ENCODE measurements at places on chromosomes 5 and 9.

GRCh38 chr9:86598411-86599239 is 244.4 kb upstream of the TUT7 start:
- peak overlapping the region; percentile 57 for H3K27ac ChIP-seq
- peak; percentile 46 for DNase-seq
- peaks cover 18% of the 10 kb centered on the region for H3K4me1 ChIP-seq
- peak overlapping the region; percentile 61 for H3K4me3 ChIP-seq

DNA sequence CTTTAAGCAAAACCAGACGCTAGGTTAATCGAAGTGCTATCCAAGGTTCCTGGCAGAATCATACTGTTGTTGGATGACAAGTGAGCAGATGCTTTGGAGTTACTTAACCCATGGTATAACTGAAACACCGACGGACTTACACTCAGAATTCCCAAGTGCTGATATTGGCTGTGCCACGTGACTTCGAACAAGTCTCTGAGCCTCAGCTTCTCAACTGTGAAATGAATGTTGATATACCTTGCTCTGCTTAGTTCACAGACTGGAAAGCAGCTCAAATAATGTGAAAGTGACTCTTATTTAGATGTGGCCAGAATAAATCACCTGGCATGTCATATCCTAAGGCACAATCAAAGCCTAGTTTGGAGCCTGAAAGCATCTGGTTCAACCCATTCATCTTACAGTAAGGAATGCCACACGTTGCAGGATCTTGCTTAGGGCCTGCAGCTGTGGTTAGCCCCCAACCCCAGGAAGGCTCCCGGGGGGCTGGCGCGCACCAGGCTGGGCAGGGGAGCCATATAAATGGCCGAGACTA is 759 bp downstream of the GEMIN5 start:
- no peak overlapping the region for H3K27ac ChIP-seq
- H3K36me3 ChIP-seq: peaks cover 34% of the 10 kb centered on the region
- peak overlapping the region; percentile 95 for H3K4me3 ChIP-seq
- peaks cover 4% of the 10 kb centered on the region for H3K4me1 ChIP-seq

DNA sequence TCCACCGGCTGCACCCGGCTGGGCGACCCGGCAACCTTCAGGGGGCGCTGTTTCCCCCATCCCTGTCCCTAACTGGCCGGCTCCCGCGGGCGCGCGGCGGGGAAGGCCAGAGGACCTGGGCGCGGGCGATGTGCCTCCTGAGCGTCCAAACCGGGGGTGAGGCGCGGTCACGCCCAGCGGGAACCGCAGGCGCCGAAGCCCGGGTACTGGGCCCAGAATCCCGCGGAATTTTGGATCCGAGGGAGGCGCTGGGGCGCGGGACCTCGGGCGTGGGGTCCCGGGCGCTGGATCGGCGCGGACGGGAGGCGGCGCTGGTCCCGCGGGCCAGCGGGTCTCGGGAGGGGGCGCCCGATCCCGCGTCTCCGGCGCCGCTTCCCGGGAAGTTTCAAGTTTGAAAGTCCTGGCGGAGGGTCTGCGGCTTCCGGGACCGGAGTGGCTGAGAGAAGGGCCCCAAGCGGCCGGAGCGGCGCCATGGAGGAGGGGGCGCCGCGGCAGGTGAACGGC is at the start of gene PKN3:
Gene PKN3 (plus strand): TSS at position 59 of the 504 bp plus-strand sequence. CDS start 413 bp downstream, at position 472.
- peaks cover 13% of the 10 kb centered on the region for H3K36me3 ChIP-seq
- H3K27ac ChIP-seq: peak within 1 kb of the TSS; percentile 44
- no peaks in the 10 kb centered on the region for H3K27me3 ChIP-seq
- peak within 1 kb of the TSS; percentile 86 for H3K4me3 ChIP-seq
- peak; percentile 99 for DNase-seq

DNA sequence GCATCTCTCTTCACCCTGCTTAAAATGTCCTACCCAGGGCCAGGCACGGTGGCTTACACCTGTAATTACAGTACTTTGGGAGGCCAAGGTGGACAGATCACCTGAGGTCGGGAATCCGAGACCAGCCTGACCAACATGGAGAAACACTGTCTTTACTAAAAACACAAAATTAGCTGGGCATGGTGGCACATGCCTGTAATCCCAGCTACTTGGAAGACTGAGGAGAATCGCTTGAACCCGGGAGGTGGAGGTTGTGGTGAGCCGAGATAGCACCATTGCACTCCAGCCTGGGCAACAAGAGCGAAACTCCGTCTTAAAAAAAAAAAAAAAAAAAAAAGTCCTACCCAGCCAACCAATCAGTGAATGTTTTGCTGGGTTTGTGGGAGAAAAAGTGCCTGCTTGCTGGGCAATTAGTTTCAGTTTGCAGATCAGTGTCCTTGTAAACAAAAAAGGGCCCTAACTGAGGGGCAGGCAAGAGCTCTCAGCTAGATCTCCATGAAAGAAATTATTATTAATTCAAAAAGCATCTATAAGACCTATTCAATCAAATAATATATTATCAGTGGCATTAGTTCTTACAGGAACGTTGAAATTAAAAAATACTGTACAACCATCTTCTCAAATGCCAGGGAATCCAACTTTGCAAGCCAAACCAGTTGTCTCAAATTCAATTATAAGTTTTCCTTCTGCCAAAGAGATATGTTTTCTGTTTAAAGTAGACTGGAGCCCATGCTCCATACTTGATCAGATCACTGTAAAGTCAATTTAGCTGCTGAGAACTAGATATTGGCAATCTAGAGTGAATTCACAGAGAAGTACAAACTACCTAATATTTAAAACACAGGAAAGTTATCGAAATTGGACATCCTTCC is 3.9 kb downstream of the MEGF9 start:
- H3K36me3 ChIP-seq: peaks cover 3% of the 10 kb centered on the region
- peaks cover 17% of the 10 kb centered on the region for H3K27me3 ChIP-seq
- no peak overlapping the region for H3K27ac ChIP-seq
- H3K4me1 ChIP-seq: peaks cover 1% of the 10 kb centered on the region

- H3K4me3 ChIP-seq: no peak overlapping the region
- no peaks in the 10 kb centered on the region for H3K4me1 ChIP-seq
Observed at GRCh38 chr5:68652534-68652965, 437.0 kb downstream of the PIK3R1 start.

- peak overlapping the region; percentile 70 for H3K4me3 ChIP-seq
- no peak for DNase-seq
- no peak overlapping the region for H3K27ac ChIP-seq
- H3K36me3 ChIP-seq: peaks cover 24% of the 10 kb centered on the region
Observed at GRCh38 chr5:160119905-160120266, 636 bp upstream of the PWWP2A start.

- peak; percentile 30 for DNase-seq
- no peak overlapping the region for H3K4me3 ChIP-seq
- H3K27ac ChIP-seq: no peak overlapping the region
- peaks cover 16% of the 10 kb centered on the region for H3K4me1 ChIP-seq
- no peaks in the 10 kb centered on the region for H3K27me3 ChIP-seq
Observed at GRCh38 chr9:126565336-126566128, 48.2 kb upstream of the LMX1B start.

DNA sequence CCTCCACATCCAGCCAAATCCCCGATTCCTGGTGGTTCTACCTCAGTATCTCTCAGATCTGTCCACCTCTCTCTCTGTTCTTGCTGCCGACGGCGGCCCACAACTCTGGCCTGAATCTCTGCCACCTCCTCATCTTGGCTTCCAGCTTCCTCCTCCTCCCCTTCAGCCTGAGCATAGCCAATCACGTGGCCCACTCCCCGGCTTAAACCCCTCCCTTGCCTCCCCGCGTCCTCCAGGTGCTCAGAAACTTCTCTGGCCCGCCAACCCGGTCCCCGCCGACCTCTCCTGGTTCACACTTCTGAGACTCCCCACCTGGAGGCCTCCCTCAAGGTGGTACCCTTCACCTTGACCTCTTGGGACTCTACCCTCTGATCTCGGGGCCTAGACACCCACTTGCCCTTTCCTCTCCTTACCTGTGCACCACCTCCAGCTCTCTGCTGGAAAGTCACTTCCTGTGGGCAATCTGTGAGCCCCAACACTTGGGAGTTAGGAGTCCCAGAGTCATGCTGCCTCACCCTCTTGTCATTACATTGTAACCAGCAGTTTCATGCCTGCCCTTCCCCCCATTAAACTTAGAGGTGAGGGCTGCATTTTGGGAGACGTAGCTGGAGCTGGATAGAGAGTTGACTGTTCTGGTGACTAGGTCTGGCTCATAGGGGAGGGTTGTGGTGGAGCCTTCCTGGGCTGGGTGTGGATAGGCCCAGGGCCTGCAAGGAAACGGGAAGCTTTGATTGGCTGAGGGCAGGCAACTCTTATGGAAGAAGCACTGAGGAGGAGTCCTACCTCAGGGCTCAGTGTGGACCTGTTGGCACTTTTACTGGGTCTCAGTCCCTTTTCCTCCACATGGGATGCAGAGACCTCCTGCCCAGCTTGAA is 4.5 kb upstream of the SET start:
- peak; percentile 94 for DNase-seq
- H3K36me3 ChIP-seq: peaks cover 5% of the 10 kb centered on the region
- H3K27me3 ChIP-seq: no peaks in the 10 kb centered on the region
- H3K4me1 ChIP-seq: peaks cover 11% of the 10 kb centered on the region

DNA sequence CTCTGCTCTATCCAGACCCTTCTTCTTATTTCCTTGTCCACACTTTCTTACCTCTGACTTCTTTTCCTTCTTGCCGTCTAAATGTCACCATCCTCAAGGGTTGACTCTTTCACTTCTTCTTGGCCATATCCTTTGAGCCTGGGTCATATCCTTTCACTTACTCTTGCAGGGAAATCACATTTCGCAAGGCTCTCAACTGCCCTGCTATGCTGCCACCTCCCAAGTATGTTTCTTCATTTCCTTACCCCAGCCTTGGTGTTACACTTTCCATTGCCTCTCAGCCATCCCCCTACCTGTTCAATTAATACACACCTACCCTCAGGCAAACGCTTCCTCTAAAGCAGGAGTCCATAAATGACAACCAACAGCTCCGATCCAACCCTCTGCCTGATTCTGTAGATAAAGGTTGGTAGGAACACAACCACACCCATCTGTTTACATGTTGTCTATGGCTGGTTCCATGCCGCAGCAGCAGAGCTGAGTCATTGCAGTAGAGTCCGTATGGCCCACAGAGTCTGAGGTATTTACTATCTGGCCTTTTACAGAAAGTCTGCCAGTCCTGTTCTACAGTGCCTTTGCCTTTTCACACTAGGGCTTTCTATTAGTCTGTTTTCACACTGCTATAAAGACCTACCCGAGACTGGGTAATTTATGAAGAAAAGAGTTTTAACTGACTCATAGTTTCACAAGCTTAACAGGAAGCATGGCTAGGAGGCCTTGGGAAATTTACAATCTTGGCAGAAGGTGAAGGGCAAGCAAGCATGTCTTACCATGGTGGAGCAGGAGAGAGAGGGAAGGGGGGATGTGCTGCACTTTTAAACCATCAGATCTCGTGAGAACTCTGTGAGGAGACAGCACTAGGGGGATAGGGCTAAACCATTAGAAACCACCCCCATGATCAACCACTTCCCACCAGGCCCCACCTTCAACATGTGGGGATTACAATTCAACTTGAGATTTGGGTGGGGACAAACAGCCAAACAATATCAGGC is 97.9 kb downstream of the SV2C start:
- no peak overlapping the region for H3K4me3 ChIP-seq
- no peak for DNase-seq
- H3K36me3 ChIP-seq: no peaks in the 10 kb centered on the region
- no peak overlapping the region for H3K27ac ChIP-seq

GRCh38 chr9:131153595-131153994 is 28.2 kb downstream of the NUP214 start:
- no peaks in the 10 kb centered on the region for H3K4me1 ChIP-seq
- H3K36me3 ChIP-seq: peaks cover 75% of the 10 kb centered on the region
- H3K27ac ChIP-seq: no peak overlapping the region
- H3K4me3 ChIP-seq: no peak overlapping the region

DNA sequence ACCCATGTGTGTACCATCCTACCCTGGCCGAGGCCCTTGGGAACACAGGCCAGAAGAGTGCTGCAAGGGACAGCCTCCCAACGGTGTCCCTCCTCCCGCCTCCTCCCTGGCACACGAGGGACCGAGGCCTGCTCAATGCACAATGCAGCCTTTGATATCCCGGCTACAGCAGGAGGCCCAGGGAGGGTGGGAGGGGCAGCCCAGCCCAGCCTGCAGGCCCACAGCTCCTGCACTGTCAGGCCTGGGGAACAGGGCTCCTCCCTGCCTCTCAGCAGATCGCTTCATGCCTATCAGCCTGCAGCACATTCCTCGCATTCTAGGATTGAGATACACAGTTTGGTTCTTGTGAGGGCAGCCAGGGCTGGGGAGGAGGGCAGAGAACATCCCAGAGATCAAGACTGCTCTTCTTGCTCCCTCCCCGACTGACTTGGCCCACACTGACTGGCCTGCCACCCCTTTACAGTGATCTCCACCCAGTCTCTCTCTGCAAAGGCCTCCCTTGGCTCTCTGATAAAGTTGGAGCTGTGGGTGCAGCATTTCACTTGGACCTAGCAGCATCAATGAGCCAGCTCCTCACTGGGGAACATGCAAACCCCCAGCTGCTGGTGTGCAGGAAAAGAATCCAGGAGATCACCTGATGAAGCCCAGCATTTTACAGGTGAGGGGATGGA is at the start of gene SH3TC2:
Gene SH3TC2 (minus strand): TSS at position 46 of the 671 bp plus-strand sequence. CDS start 40 bp downstream, at position 6.
- peaks cover 7% of the 10 kb centered on the region for H3K4me1 ChIP-seq
- no peak within 1 kb of the TSS for H3K4me3 ChIP-seq
- DNase-seq: peak; percentile 94
- no peaks in the 10 kb centered on the region for H3K36me3 ChIP-seq
- peak within 1 kb of the TSS; percentile 69 for H3K27ac ChIP-seq

- no peak overlapping the region for H3K27ac ChIP-seq
- DNase-seq: no peak
- H3K4me1 ChIP-seq: no peaks in the 10 kb centered on the region
- H3K27me3 ChIP-seq: no peaks in the 10 kb centered on the region
- no peak overlapping the region for H3K4me3 ChIP-seq
- H3K36me3 ChIP-seq: no peaks in the 10 kb centered on the region
Observed at GRCh38 chr5:179919487-179920060, 11.9 kb upstream of the TBC1D9B start.

DNA sequence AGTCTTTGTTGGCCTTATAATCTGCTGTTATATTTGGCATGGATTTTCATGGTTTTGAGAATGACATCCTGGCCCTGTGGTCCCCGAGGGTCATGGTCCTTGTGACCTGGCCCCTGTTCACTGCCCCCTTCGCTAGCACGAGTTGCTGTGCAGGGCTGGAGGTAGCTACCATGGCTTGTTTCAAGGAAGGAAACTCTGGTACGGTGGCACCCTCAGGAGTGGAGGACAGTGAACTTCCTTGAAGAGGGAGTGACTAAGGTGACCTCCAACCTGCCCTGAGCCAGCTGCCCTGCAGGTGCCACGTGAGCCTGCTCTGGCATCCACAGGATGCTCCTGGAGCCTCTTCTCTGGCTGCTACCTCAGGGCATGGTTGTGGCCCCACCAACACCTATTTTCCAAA is 62.1 kb downstream of the MTAP start:
- no peak overlapping the region for H3K4me3 ChIP-seq
- H3K36me3 ChIP-seq: peaks cover 97% of the 10 kb centered on the region
- DNase-seq: no peak

DNA sequence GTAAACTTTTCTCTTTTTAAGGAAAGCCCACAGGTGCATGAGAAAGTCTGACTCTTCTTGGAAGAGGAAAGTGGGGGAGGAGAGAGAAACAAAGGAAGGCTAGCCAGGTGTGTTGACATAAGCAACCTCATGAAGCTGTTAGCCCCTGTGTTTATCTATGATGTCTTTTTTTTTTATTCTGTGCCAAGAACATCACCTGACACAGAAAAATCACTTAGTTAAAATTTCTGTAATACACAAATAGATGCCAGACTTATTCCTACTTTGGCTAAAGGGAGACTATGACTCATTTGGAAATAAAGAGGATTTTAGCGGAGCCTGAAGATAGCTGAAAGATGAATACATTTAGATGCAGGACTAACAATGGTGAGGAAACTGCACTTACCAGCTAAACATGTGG is 58.3 kb downstream of the BAAT start:
- H3K27ac ChIP-seq: no peak overlapping the region
- DNase-seq: no peak
- H3K4me1 ChIP-seq: no peaks in the 10 kb centered on the region
